Right atrium auricular region (tissue), 2 donors: ENCODE measurements at places on chromosomes 7 and 10.

GRCh38 chr7:138538518-138538917 is 78.5 kb downstream of the TRIM24 start:
- no peak for DNase-seq

DNA sequence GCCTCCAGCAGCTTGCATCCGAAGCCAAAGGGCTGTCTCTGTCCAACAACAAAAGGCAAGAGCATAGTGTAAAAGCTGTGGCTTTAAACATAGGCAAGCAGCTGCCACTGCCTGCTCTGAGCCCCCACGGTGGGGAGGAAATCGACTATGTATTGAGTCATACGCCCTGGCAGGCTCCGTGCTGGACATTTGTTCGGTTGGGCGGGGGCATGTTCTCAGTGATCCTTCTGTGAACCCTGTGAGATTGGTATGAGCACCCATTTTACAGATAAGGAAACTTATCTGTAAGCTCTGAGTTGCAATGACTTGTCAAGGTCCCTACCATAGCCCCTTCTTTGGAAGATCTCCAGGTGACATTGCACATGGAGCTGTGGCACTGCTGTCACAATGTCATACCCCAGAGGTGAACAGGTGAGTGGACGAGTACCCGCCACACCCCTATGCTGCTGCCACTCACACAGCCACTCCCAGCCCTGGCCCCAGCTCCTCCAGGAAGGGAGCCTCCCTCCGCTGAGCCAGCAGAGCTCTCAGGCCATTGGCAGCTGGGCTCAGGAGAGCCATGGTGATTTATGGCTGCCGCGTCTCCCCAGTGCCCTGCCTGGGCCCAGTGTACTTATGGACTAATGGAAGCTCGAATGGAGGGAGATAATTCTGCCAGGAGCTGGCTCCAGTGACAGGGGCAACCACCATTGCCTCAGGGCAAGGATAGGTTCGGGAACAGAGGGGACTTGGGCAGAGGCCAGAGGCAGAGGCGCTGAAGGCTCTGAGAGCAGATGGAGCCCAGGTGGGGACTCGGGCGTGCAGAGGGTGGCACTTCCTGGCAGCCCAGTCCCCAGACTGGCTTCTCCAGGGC is 43.7 kb downstream of the UNC5B start:
- DNase-seq = peak; percentile 79

DNA sequence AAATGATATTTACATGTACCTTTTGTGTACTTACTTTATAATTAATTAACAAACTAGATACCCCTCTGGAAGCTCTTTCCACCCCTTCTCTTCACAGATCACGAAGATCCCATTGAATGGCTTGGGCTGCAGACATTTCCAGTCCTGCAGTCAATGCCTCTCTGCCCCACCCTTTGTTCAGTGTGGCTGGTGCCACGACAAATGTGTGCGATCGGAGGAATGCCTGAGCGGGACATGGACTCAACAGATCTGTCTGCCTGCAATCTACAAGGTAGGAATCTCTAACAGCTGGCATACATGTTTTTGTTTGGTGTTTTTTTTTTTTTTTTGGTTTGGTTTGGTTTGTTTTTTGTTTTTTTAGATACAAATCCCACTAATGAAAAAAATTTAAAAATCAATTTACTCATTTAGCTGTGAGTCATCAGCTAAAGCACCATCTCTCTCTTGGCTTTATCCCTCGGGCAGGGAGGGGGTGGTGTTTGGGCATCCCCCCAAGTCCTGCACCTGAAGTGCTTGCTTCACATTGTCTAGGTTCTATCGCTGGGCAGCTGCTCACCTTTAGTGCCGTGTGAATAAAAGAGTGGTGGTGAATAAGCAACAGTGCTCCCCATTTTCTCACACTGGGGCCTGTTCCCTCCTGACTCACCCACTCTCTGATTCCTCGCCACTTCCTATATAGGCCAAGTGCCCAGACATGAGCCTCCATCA is 68.9 kb downstream of the MET start:
- no peak for DNase-seq

GRCh38 chr10:35487336-35488034 is 117.7 kb upstream of the GJD4 start:
- DNase-seq = no peak

- peak; percentile 11 for DNase-seq
These were observed 207.1 kb upstream of the ADCY1 start for GRCh38 chr7:45367026-45367425.
